ENCODE measurements at places on chromosomes 12 and 14.

DNA sequence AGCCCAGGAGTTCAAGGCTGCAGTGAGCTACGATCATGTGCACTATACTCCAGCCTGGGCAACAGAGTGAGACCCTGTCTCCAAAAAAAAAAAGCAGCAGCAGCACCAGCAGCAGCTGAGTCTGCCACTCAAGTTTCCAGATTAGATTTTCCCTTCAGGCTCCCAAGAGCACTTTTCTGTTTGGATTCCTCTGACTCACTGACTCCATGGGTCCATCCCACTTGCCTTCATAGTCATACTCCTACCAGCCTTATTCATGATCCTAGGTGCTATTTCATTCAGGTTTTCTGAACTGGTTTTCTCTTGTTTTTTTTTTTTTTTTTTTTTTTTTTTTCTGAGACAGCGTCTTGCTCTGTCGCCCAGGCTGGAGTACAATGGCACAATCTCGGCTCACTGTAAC, 6.8 kb upstream of the TWF1 start:
- no peak for DNase-seq

DNA sequence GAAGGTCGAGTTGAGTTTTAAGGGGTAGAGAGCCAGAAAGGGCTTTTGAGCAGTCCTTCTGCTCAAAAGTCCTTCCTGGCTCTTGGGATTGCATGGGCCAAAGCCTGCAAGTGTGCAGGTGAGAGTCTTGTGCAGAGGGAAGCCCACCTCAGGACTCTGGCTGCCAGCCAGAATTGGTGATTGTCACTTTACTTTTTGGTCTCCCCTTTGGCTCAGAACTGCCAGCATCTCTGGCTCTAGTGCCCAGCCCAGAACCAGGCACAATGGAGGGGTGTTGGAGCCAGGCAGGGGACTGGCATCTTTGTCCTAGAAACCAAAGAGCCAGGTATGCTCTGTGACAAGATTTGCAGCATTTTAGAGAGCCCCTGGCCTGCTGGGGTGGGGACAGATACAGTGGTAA, 23.5 kb downstream of the FAM222A start:
- no peak for DNase-seq

- no peak for DNase-seq
Measured at GRCh38 chr12:16984484-16984883, 378.5 kb upstream of the LMO3 start.

- no peak for DNase-seq
Measured at GRCh38 chr12:122141911-122142725, 31.9 kb downstream of the IL31 start.

All from NCI-H510A treated with DMSO at 0.1 percent for 48 hours (cell line).